ENCODE measurements at places on chromosomes 6 and 20. TPM values are rescaled to one million over a fixed set of nuclear protein-coding genes. Genes with fewer than 3 reads are reported as not detected.
A peak's percentile ranks its signal among the peaks of the same experiment; 100 is the strongest.

The UFL1 gene
- 22.8 TPM for total RNA-seq

The NRSN1 gene
- not detected for total RNA-seq

The DYNLT2 gene
- total RNA-seq = 0.36 TPM

The PPP1R3G gene
- total RNA-seq = 0.54 TPM

The FAM184A gene
- not detected for total RNA-seq

The SIRPB2 gene
- total RNA-seq = not detected

The SUMO4 gene
- total RNA-seq = 0.50 TPM

The CLIC5 gene
- not detected for total RNA-seq

The CCDC170 gene
- 0.06 TPM for total RNA-seq

DNA sequence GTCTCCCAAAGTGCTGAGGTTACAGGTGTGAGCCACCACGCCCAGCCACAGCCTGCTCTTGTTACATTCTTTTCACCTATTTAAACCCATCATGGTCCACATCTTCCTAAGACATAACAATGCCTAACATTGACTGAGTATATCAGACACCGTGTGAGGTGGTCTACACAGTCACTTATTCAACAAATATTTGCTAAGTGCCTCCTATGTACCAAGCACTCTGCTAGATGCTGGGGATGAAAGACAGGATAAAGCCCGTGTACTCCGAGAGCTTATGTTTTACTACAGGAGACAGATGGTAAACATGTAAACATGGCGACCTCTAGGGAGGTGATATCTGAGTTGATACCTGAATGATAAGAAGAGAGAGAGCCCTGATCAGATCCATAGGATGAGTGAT lies 12.7 kb downstream of the BCL2L1 start:
- H3K4me3 ChIP-seq = no peak overlapping the region
- peaks cover 2% of the 10 kb centered on the region for H3K27me3 ChIP-seq
- H3K36me3 ChIP-seq = peaks cover 65% of the 10 kb centered on the region
- peaks cover 76% of the 10 kb centered on the region for H3K4me1 ChIP-seq
- DNase-seq = no peak

DNA sequence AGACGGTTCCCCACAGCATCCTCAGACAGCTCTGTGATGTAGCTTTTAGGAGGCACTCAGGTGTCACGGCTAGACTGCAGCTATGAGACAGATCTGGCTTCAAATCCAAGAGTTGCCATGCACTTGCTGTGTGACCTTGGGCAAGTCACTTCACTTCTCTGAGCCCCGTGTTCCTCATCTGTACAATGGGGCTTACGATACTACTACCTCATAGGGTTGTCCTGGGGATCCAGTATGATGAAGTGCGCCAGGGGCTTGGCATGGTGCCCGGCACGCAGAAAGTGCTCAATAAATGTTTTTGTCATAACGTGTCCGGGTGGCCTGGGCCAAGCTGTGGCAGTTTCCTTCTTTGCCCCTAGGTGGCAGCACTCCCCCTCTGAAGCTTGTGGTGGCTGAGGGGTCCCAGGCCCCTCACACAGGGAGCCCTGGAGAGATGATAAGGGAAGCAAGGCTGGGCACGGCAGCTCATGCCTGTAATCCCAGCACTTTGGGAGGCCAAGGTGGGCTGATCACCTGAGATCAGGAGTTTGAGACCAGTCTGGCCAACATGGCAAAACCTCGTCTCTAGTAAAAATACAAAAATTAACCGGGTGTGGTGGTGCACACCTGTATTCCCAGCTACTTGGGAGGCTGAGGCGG lies 19.1 kb upstream of the CHMP4B start:
- H3K4me1 ChIP-seq = peaks cover 34% of the 10 kb centered on the region
- peaks cover 3% of the 10 kb centered on the region for H3K27me3 ChIP-seq
- DNase-seq = peak; percentile 40
- no peak overlapping the region for H3K4me3 ChIP-seq

DNA sequence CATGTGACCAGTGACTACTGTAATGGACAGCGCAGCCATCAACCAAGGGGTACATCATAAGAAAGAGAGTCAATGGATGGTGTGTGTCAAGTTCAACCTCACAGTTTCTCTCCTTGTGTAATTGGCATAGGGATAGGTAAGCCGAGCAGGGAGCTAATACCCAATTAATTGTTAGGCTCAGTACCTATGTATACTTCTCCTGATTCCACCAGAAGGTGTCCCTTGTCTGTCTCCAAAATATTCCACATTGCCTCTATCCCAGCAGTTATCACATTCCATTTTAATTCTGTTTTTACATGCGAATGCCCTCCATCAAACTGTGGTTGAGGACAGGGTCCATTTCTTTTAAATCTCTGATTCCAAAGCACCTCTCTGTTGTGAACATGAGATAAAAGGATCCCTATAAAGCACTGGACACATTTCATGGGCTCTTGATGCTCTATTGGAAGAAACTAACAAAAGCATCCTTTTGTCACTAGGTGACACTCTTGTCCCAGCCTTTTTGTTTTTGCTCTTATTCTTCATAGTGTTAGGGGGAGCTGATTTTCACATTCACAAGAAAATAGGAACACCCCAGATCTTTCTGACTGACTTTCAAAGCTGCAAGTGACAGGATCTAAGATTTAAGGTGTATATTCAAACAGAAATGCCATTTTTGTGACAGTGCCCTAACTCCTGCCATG lies 38.9 kb downstream of the FBXO9 start:
- no peaks in the 10 kb centered on the region for H3K27me3 ChIP-seq
- peaks cover 36% of the 10 kb centered on the region for H3K4me1 ChIP-seq
- peaks cover 8% of the 10 kb centered on the region for H3K36me3 ChIP-seq
- no peak overlapping the region for H3K27ac ChIP-seq
- no peak overlapping the region for H3K4me3 ChIP-seq

- H3K4me1 ChIP-seq = peaks cover 13% of the 10 kb centered on the region
- no peaks in the 10 kb centered on the region for H3K36me3 ChIP-seq
- peak overlapping the region; percentile 54 for H3K4me3 ChIP-seq
- peaks cover 16% of the 10 kb centered on the region for H3K27me3 ChIP-seq
These were observed 593 bp upstream of the COL9A3 start for GRCh38 chr20:62816031-62816883.

DNA sequence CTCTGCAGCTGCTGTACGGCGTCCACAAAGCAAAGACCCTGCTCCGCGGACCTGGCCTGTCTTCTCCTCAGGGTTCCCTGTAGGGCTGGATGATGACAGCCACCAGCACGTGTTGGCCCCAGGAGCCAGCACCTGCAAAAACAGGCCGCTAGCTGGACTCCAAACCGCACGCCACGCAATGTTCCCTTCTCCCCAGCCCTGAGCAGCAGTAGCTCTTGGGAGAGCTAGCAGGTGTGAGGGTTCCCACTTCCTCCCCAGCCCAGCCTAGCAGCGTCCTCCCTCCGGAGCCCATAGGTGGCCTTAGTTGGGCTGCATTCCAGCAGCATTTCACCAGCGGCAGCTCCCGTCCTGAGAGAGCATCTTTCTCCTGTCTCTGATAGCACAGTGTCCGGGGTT lies 42.3 kb downstream of the DACT2 start:
- DNase-seq = no peak
- no peaks in the 10 kb centered on the region for H3K4me1 ChIP-seq
- no peak overlapping the region for H3K27ac ChIP-seq
- H3K4me3 ChIP-seq = no peak overlapping the region
- no peaks in the 10 kb centered on the region for H3K27me3 ChIP-seq

GRCh38 chr6:111658462-111659154 lies 52.9 kb upstream of the TRAF3IP2 start:
- peak overlapping the region; percentile 70 for H3K27ac ChIP-seq
- H3K4me1 ChIP-seq = peaks cover 64% of the 10 kb centered on the region
- DNase-seq = peak; percentile 35
- H3K27me3 ChIP-seq = no peaks in the 10 kb centered on the region
- peak overlapping the region; percentile 66 for H3K4me3 ChIP-seq

GRCh38 chr20:11880680-11881079 lies 37.0 kb upstream of the BTBD3 start:
- peaks cover 9% of the 10 kb centered on the region for H3K27me3 ChIP-seq
- no peaks in the 10 kb centered on the region for H3K4me1 ChIP-seq
- H3K36me3 ChIP-seq = no peaks in the 10 kb centered on the region
- no peak for DNase-seq
- no peak overlapping the region for H3K27ac ChIP-seq

DNA sequence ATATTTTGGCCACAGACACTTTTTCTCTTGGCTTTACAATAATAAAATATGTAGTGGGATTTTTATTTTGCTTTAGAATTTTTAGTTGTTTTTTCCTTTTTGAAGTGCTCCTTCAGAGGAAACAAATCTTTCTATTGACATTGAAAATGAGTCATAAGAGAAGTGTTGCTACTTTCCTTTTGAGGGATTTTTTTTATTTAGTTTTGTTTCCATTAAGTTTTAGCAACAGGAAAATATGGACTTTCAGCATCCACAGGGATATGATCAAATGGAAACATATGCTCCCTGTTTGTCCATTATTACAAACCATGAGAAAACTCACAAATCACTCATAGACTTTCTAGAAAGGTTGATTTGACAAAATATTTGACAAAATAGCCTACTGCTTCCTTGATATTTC lies 65.3 kb upstream of the BMP2 start:
- H3K4me3 ChIP-seq = no peak overlapping the region
- DNase-seq = no peak

Measured in HFFc6 (cell line).